ENCODE measurements at places on chromosomes 6 and 20.
A peak's percentile ranks its signal among the peaks of the same experiment; 100 is the strongest.

DNA sequence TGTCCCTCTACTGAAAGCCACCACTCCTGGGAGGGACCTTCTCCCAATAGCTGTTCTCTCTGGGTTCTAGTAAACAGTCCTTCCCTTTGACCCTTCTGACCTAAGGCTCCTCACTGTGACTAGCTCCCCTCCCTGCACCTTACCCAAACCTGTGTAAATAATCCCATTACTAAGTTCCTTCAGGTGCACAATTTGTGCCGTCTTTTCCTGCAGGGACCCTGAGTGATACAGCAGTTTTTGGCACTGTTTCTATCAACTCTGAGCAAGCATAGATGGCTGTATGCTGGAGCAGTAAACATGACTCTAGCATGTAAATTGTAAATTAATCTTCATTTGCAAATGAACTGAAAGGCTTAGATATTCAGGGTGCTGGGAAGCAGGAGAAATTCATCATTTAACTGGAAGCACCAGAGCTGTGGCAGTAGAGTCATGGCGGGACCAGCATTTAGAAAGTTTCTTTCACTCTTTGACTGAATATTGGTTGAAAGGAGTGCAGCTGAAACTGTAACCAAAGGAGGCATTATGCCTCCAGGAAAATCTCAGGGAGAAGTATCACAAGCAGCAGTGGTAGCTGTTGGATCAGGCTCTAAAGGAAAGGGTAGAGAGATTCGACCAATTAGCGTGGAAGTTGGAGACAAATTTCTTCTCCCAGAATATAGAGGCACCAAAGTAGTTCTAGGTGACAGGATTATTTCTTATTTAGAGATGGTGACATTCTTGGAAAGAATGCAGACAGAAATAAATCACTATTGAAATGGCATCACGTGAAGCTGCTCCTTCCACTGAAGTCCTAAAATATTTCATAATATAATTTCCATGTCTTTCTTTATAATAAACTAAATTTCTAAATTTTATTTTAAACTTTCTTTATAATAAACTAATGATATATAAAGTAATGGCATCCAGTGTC is 117.8 kb downstream of the TCP11 start:
- DNase-seq, result no peak

DNA sequence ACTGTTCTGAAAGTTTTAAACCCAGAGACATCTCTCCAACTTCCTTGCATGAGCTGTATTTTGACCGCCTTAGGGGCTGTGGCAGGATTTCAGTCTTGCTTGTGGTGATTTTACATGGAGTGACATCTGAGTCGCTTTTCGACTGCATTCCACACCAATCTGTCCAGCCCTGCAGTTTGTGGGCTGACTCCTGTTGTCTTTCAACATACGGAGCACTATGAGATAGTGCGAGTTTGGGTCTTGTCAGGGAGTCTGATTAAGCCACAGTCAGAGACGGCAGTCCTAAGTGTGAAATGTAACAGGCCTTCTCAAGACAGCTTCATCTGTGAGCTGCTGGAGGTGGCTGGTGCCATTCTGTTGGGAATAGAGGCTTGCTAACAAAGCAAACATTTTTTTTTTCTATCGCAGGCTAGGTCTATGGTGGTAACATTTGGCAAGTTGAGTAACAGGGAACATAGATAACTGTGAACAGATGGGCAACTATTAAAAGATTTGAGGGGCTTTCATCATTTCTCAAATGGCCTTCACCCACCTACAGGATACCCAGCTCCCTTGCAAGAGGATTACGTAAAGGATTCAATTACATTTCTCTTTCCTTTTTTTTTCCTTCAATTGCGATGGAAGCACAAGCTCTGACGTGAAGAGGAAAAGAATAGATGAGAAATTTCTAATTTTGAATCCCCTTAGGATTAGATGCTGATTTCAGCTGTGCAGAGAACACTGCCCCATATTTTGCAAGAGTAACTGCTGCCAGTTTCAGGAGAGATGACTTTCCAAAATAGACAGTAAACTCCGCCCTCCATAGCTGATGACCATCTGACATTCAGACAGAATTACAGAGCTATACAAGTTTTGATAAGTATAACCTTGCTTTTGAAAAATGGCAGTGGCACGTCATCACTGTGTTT is 25.1 kb downstream of the CAP2 start:
- DNase-seq, result no peak

- DNase-seq, result no peak
Observed at GRCh38 chr6:106908386-106908840, 66.1 kb downstream of the CD24 start.

DNA sequence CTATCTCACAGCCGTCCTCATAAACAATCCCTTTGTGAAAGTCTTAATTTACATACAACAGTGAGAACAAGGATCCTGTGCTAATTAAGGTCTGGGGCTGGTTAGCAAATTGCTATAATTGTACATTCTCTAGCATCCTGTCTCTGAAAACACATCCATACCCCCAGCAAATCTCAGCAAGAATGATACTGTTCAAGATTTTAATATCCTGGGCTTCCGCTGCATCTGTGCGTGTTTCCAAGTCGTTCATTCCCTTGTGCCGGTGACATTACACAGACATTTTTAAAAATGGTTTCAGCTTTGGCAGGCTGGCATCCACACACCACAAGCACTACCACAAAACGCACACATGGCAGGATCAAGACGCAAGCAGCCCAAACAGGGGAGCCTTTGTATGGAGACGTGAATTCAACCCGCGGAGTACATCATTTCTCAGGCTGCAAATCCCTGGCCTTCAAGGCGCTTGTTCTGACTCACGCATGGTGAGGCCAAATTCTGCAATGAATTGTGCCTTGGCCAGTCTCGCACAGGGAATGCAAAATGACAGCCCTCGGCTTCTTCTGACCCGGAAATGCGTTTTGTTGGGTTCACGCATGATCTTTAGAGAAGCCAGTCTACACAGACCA is 20.3 kb downstream of the ZMYND8 start:
- DNase-seq, result no peak

GRCh38 chr6:47631269-47631772 is 67.1 kb upstream of the ADGRF4 start:
- no peak for DNase-seq

DNA sequence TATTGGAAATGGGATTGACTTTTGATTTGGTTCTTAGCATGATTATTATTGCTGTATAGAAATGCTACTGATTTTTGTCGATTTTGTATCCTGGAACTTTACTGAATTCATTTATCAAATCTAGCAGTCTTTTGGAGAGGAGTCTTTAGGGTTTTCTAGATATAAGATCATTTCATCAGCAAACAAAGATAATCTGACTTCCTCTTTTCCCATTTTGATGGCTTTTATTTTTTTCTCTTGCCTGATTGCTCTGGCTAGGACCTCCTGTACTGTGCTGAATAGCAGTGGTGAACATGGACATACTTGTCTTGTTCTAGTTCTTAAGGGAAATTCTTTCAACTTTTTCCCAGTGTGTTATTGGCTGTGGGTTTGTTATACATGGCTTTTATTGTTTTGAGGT is 64.6 kb downstream of the ZC2HC1B start:
- no peak for DNase-seq

DNA sequence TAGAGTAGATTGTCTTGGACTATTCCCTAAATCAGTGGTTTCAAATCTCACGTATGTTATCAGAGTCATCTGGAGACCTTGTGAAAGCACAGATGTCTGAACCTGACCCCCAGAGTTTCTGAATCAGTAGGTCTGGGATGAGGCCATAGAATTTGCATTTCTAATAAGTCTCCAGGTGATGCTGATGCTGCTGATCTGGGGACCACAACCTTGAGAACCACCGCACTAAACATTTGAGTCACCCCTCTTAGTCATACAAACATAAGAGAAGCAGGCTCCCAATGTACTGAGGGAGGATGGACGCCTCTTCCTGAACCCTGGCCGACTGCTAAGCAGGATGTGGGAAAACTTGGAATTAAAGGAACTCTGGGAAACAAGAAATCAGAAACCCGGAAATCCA is 187.8 kb upstream of the PRDM1 start:
- peak; percentile 46 for DNase-seq

GRCh38 chr6:141829566-141830360 is 303.0 kb upstream of the GJE1 start:
- no peak for DNase-seq

DNA sequence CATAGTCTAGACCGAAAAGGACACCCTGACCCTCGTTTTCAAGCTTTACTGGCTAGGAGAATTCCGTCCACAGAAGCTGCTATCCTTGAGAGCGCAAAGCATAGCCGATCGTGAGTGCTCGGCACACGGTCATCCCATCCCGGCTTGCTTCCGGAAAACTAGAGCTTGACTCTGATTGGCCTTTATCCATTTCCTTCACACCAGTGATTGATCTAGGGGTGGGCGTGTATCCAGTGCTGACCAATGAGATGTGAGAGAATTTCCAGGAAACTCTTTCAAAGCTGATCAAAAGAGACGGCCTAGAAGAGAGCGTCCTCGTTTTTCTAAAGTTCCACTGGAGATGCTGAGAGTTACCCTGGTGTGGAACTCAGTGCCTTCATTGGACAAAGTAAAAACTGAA is 41.0 kb upstream of the NFATC2 start:
- no peak for DNase-seq

DNA sequence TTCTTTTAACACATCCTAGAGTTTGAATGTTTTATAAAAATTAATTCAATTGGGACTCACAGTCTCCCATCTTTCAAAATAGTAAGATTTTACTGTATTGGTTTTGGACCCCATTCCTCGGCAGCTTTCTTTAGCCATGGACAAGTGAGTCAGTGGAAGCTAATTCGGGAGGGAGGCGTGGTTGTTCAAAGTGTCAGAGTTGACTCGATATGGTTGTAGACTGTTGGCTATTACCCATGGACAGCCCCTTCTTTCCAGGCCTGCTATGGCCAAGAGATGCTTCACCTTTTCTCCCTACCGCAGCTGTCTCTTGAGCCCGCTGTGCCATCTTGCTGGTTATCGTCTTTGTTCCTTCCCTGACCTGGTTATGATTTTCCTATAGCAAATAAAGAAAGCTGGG is 243.0 kb downstream of the CD83 start:
- no peak for DNase-seq

DNA sequence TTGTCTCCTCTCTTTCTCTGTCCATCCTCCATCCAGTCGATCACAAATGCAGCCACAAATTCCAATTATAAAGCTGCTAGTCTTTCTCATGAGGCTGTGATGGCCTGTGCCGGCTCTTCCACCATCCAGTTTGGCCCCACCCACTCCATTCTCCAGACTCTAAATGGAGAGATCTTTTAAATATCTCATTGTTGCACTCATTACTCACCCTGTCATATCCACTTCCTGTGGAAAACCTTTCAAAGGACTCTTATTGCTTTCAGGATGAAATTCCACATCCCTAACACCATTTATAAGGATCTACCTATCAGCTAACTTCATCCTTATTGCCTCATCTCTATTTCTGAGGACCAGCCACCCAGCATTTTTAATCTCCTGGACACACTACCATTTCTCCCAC is 70.6 kb downstream of the NRN1 start:
- no peak for DNase-seq

GRCh38 chr6:45818655-45819054 is 197.0 kb downstream of the CLIC5 start:
- DNase-seq, result no peak

DNA sequence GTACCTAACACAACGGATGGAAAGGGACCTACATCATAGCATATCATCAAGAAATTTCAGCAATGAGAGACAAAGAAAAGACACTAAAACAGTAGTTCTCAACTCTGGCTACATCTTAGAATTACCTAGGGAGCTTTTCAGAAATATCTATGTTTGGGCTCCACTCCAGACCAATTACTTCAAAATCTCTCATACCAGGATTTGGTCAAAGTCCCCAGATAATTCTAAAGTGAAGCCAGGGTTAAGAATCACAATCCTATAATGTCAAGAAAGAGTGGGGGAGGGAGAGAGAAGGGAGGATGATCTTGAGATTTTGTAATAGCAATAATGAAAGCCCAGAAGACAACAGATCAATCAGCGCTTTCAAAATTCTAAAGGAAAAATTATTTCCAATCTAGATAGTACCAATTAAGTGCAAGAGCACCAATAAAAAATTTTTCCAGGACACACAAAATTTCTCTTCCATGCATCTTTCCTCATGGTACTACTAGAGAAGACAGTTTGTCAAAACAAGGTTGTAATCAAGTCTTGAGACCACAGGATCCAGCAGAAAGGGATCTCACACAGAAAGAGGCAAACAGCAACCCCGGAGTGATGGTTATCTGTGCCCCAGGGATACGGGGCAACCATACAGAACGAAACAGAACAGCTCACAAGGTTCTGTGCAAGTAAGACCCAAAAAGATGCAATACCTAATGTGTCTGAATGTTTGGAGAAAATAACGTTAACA is 152.9 kb upstream of the DST start:
- no peak for DNase-seq

Data from AG04449 (cell line).